Lower leg skin (tissue), 4 donors: ENCODE measurements at places on chromosomes 6 and 20.
A peak's percentile ranks its signal among the peaks of the same experiment; 100 is the strongest.

DNA sequence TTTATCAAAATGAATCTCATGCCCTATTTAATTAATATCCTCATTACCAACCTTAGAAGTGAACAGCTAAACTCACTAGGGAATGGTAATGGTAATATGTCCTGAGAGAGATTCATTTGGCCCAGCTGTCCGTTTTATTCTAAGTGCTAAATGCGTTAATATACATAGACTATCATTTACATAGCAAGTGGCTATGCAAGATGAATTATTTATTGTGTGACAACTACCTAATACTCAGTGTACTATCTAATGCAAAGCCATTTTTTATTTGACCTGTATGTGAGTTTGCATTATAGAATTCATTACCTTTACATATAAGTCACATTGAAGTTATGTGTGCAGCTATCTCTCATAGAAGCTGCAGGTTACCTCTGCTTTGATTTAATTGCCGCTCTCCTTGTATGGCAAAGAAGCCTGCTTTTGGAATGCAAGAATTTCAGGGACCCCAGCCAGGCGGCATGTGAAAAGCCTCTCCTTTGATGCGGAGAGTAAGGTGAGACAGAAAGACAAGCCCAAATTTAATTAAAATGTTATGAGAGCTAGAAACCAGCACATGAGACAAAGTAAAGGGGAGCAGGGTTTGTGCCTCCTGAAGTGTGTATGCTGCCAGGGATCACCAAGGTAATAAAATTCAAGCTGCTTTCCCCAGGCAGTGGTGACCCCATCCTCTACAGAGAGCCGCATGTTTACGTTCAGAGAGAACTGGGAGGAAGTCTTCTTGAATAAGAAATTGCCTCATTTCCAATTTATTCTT is 693.0 kb upstream of the MAP3K7 start:
- no peak for DNase-seq

DNA sequence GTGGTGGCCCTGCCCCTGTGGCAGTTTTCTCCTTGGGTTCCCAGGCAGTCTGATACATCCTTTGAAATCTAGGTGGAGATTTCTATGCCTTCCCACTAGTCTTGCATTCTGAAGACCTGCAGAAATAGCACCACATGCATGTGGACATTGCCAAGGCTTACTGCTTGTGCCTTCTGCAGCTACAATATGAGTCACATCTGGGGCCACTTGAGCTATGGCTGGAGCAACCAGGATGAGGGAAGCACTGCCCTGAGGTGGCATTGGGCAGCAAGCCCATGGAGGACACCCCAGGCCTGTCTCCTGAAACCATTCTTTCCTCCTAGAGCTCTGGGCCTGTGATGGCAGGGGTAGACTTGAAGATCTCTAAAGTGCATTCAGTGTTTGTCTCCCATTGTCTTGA is 15.7 kb upstream of the HLA-DQB2 start:
- DNase-seq, result no peak

- DNase-seq, result no peak
Measured at GRCh38 chr20:723756-724155, 44.5 kb downstream of the SLC52A3 start.

DNA sequence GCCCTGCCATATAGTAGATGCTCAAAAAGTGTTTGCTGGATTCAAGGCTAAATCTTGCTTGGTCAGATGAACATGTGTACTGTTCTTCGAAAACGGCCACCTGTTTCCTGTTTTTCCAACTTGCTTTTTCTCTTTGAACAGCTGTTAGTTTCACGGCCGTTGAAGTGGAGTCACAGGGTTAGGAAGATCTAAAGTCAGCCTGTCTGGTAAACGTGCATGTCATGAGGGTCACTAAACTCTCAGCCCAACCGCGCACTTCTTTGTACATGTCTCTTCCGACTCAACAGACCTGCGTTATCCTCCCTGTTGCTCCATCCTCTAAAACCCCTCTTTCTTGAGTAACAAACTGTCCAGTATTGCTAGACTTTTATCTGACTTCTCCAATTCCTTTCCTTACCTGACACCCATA is 93.2 kb upstream of the MAN1A1 start:
- peak; percentile 51 for DNase-seq

- DNase-seq, result no peak
Measured at GRCh38 chr6:148398678-148399077, 56.0 kb downstream of the SASH1 start.

- no peak for DNase-seq
Measured at GRCh38 chr6:159308198-159308597, 139.0 kb downstream of the FNDC1 start.
